Karpas-422 (cell line): ENCODE measurements at places on chromosomes 11 and 22.

DNA sequence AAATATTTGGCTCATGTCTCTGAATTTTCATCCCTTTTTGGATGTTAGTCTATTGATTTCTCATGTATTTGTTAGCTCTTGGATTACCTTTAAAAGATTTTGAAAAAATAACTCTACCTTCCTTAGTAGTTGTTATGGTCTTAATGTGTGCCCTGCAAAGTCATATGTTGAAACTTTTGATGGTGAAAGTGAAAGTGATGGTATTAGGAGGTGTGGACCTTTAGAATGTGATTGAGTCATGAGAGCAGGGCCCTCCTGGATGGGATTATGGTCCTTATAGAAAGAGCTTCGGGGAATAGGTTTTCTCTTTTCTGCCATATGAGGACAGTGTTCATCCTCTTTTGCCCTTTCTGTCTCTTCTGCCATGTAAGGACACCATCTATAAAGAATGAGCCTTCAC lies 33.6 kb upstream of the MPPED2 start:
- no peak for DNase-seq

DNA sequence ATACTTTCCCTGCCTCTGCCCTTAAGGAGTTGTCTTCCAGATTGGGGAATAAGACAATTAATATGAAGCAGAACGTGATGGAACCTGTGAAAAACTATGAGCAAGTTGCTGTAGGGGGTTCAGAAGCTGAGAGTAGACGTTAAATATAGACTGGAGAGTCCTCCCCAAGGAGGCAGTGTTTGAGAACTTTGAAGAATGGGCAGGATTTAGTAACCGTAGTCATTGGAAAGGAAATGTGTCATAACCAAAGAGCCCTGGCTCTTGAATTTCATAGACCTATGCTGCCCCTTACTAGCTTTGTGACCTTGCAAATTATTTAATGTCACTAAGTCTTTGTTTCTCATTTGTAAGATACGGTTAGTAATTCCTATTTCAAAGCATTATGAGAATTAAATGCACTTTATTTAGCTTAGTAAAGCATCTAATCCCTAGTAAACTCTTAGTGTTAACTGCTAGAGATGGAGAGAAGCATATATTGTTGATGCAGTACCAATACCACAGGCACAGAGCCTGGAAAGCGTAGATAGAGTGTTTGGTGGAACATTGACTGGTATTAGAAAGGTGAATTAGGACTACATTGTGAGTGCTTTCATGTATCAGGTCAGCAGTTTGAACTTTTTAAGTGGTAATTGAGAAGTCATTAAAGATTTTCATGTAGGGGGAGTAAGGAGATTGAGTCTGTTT lies 54.1 kb downstream of the MCAM start:
- DNase-seq = no peak

- no peak for DNase-seq
These were observed 21.9 kb upstream of the TMPRSS4 start for GRCh38 chr11:118054712-118055640.

DNA sequence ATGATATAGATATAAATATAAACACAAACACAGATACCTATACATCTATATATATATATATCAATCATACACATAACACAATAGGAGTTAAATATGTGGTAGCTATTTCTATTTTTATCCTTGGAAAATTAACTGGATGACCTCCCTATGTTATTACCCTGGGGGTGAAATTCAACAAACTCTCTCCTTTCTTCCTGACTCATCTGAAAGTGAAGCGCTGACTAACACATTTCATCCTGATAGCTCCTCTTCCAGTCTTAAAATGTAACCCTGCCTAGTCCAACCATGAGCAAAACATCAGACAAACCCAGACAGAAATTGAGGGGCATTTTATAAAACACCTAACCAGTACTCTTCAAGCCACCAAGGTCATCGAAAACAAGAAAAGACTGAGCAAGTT lies 220.6 kb upstream of the ISX start:
- peak; percentile 1 for DNase-seq

GRCh38 chr11:96062134-96062533 lies 138.2 kb upstream of the MTMR2 start:
- no peak for DNase-seq

- DNase-seq = peak; percentile 79
These were observed 3.1 kb upstream of the MN1 start for GRCh38 chr22:27804470-27805297.

DNA sequence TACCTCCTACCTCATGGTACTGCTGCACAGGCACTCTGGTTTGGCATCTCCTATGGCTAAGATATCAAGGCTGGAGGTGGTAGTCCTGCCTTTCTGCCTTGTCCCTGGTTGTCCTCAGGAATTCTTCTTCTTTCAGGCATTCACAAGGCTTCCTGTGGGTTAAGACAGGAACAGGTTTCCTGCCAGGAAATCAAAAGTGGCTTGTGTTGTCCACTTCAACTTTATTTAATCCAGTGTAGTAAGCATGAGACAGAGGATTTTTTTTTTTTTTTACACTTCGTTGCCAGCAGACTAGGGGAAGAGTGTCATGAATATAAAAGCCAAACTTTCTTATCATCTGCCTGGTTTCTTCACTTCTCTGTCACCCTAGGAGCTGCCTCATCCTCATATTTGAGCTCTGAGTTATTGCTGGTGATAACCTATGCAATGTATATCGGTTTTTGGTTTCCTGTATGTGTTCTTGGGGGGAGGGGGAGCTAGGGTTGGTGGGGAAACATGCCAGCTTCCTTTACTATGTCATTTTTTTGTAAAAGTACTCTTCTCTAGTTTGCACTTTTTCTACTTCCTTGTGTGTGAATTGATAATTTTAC lies 50.2 kb downstream of the XKR3 start:
- no peak for DNase-seq

GRCh38 chr11:74384641-74385040 lies 13.6 kb downstream of the PGM2L1 start:
- no peak for DNase-seq

DNA sequence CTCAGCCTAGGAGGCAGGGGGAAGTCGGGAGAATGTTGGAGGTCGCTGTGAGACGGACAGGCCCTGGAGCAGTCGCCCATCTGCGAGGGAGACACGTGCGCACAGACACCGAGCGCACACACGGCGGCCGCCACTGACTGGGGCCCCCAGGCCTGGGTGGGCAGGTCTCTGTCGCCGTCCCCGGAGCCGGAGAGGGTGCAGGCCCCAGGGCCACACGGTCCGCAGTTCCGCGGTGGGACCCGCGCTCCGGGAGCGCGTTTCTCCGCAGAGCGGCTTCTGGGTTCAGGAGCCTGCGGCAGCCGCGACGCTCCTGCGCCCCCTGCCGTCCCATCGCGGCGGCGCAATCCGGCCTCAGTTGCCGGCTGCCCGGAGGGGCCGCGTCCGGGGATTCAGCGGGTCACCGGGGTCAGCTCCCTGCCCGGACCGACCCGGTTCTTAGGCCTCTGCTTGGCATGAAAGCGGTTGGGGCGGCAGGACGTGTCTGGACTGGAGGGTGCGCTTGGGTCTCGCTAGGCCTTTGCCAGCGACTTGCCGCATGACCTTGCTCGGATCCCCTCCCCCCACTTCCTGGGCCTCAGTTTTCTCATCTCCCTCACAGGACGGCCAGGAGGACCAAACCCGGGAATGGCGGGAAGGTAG lies 31.2 kb downstream of the PDE2A start:
- DNase-seq = peak; percentile 83

DNA sequence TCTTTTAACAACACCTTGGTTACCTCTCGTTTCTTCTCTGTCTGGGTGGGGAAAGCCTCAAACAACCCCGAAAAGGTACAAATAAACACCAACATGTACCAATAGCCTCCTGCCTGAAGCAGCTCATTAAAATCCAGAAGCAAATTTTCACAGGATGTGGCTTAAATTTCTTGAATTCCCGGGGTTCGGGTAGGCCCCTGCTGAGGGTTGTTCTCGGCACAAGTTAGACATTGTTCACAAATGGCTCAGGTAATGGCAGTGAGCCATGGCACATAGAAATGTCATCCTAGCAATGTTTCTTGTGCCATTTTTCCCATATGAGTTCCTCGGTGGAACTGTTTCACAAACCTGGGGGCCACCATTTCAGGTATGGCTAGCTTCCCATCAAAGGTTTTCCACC lies 19.7 kb upstream of the GLYATL1 start:
- DNase-seq = no peak

DNA sequence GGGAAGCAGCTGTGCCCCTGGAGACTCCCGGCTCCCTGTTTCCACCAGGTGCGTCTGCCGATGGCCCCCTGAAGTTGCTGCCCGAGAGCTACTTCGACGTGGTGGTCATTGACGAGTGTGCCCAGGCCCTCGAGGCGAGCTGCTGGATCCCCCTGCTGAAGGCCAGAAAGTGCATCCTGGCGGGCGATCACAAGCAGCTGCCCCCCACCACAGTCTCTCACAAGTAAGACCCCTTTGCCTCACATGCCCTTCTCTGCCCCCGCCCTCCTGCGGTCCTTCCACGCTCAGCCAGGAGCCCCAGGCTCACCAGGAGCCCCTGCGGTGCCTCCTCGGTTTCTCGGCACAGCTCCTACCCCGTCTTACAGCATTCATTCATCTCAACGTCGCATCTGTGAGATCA lies 25.4 kb downstream of the IGHMBP2 start:
- DNase-seq = no peak

DNA sequence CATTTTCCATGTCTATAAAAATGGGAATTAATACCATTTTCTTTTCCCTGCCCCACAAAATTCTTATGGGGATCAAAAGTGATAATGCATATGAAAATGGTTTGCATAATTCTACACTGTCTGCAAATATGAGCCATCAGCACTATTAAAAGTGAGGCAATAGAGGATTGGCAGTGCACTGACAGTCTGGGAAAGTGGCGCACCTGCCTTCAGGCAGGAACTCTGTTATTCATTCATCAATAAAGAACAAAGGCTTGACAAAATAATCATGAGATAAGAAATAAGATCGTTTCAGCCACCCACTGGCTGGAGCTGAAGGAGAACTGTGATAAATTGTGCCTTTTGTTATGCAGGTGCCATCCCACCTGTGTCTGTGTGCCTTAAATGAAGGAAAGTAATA lies 49.5 kb downstream of the ARFGAP2 start:
- DNase-seq = no peak
